Panc1 (cell line): ENCODE measurements at places on chromosomes 13 and 19. TPM values are rescaled to one million over a fixed set of nuclear protein-coding genes. Genes with fewer than 3 reads are reported as not detected.

Gene CEACAM3
- total RNA-seq = not detected

Gene SULT2A1
- total RNA-seq = 0.18 TPM

Gene GPR12
- not detected for total RNA-seq

Gene RASGRP4
- not detected for total RNA-seq

Gene PSG2
- total RNA-seq = not detected

Gene KPNA3
- 36.8 TPM for total RNA-seq
